ENCODE measurements at places on chromosomes 1 and 21.

- DNase-seq = no peak
These were observed 100.9 kb downstream of the ARHGEF10L start for GRCh38 chr1:17640393-17640792.

DNA sequence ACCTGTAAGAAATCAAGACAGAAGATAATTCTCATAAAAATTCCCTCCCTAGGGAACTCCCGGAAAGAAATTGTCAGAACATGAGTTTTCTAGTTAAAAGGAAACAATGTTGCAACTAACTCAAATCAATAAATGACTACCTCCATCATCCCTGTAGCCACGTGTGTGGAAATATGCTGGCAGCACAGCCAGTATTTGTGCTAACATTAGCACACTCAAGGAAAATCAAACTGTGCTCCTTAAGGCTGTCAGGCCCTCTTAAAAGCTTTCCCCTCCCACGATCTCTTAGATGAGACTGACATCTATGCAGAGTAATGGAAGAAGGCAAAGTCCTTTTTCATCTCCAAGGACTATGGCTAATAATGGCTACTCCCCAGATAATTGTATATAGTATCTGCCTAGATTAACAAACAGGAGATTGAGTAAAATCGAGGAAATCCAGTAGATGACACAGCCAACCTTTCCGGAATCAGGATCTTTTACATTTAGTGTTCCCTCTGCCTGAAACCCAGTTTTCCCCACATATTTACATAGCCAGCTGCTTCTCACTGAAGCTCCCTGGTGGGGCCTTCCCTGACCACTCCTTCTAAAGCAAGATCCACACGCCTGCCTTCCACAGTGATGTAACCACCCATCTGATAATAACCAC is 50.9 kb upstream of the NR5A2 start:
- DNase-seq = no peak

DNA sequence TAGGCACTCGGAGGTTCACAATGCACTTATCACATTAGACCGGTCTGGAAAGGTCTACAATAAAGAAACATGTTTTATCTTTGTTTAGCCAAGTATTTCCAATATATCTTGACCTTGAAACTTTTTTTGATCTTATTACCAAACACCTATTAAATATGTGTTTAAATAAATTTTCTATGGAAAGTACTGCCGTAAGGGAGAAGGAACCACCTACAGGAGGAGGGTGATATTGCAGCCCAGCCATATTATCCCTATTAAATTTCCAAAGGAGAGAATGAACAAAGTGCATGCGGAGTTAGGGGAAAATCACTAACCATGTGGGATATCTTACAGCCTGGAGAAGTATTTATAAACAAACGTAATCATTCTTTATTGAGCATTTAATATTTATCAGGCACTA is 14.5 kb downstream of the BRINP2 start:
- peak; percentile 41 for DNase-seq

DNA sequence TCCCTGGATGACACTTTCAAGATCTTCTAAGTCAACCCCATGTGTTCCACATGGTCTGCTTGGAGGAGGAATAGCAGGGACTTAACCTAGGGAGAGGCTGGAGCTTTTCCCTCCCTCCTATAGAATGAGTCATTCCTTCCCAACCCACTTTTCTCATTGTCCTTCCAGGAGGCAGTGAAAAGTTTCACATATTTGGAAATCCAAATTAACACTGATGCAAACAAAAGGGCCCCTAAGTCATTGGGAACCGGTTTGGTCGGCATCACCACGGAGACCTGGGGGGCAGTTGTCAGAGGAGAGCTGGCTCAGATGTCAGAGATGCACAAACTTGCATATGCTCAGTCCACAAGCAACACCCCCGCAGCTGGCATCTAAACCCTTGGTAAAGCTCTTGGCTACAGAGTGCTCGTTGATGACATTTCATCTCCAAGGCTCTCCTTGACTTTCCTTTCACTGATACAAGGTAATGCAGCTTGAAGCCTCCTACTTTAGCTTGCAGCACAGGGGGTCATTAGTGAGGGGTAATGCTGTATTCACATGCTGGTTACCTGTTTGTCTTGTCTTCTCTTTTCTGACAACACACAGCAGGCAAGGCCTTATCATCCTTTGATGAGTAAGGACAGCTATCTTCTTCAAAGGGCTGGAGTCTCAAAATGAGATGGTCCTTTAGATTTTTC is 12.3 kb upstream of the LRRC8D start:
- DNase-seq = peak; percentile 44

DNA sequence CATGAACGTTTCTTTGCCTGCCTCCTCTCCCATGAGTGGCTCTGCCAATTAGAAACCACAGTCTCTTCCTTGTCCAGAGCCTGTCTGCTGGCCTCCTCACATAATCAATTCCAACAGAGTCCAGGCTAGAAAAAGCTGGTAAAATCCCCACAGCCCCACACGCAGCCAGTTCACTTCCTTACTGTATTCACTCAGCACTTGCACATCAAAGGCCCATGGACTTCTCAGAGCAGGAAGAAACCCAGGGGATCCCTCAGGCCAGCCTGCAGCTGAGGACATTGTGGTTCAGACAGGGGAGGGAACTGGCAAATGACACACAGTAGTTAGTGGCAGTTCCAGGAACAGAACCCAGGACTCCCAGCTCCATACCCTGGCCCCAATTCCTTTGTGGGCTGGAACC is 171.6 kb upstream of the EDN2 start:
- DNase-seq = no peak

- DNase-seq = peak; percentile 47
These were observed 2.3 kb upstream of the MKNK1 start for GRCh38 chr1:46606255-46606965.

GRCh38 chr1:24635195-24635843 is 7.8 kb upstream of the SRRM1 start:
- DNase-seq = peak; percentile 81

DNA sequence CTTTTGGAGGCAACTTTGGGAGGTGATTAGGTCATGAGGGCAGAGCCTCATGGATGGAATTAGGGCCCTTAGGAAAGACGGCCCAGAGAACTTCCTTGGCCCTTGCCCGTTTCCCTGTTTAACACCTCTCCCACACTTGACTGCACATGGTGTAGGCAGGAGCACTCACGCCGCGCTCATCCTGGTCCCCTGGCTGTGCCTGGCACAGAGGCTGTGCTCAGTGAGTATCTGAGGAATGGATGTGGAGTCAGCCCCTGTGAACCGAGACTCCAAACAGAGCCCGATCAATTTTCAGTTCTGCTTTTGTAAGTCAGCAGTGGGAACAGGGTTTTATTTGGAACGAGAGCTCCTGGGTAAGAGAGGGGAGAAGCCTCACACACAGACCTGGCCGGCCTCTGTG is 29.8 kb upstream of the ETV3 start:
- DNase-seq = no peak

DNA sequence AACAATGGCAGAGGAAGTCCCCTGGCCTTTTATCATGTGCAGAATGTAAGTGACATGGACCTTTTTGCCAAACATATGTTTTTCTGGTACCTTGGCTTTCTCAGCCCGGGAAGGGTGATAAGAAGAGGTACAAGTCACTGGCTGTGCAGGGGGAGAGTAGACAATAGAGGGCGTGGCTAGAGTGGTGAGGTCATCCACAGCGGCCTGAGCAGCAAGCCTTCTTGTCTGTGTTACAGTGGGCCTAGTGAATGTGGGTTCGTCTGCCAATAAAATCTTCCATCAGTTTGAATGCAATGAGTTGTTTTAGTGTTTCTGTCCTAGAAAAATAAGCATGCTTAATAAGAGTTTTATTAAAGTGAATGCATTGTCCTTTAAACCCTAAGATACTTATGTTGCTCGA is 59.0 kb upstream of the PGD start:
- DNase-seq = peak; percentile 58

DNA sequence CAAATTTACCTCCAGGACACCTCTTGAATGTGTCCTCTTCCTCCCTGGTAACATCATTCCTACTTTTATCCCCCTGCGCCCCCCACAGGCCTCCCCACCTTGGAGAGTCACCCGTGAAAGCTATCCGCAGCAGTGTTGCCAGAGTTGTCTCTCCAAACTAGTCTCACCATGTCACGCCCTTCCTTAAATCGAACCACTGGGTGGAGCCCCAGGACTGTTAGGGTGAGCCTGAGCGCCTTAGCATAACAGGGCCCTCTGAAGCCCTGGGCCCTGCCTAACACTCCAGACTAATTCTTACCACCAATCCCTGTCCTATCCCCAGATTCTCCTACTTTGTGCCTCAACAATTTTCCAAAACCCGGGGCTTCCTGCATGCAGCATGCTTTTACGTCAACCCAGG is 35.0 kb downstream of the HSD3B2 start:
- peak; percentile 25 for DNase-seq
